ENCODE measurements at places on chromosomes 5 and 9.

GRCh38 chr5:6611334-6612256, 21.2 kb downstream of the NSUN2 start:
- DNase-seq: no peak

GRCh38 chr9:136745389-136746154, 2.8 kb downstream of the LCN6 start:
- no peak for DNase-seq

GRCh38 chr5:111069839-111070238, 1.7 kb upstream of the TSLP start:
- no peak for DNase-seq

DNA sequence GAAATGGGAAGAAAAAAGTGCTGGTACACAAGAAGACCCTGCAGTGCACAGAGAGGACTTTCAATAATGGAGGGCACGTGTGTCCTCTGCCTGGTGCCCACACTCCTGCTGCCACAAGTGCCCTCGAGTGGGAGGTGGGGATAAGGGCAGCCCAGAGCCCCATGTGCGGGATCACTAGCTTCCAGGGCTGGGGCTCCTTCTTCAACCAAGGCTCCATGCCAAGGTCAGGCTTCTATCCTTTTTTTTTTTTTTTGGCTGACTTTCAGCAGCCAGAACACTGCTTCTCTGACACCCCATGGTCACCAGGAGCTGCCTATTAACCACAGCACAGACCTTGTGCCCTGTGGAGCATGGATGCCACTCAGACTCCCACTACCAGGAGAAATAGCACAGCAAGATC, 7.5 kb downstream of the ACSL6 start:
- DNase-seq: no peak

- no peak for DNase-seq
Observed at GRCh38 chr5:113150821-113151220, 174.2 kb downstream of the DCP2 start.

DNA sequence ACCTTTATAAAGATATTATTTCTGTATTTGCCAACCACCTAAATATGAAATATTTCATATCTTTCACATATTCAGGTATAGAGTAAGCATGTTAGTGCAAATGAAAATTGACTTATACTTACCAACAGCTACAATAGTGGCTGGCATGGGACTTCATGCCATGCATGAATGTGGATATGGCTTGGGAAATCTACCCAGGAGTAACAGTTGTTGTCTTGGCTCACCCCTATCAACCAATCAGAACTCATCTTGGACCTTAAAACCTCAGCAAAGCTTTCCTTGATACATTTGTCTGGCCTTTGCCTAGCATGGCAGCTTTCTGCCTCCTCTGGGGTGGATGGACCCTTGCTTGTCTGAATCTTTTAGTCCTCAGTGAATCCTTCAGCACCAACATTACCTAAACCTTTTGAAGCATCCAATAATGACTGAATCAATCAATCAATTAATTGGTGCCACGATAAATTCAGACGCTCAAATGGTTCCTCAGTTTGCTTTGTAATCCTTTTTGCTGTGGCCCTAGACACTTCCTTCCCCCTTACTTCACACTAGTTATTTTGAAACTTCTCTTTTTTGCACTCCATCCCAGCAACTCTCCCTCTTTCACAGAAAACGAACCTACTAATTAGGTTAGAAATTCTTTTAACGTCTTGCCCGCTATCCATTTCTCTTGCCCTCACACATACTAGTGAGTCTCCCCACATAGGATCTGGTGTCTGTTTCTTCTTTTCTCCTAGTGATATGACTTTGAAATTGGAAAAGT, 132.3 kb upstream of the ZNF608 start:
- DNase-seq: no peak

- DNase-seq: no peak
Observed at GRCh38 chr5:132841305-132841704, 10.9 kb upstream of the SHROOM1 start.

DNA sequence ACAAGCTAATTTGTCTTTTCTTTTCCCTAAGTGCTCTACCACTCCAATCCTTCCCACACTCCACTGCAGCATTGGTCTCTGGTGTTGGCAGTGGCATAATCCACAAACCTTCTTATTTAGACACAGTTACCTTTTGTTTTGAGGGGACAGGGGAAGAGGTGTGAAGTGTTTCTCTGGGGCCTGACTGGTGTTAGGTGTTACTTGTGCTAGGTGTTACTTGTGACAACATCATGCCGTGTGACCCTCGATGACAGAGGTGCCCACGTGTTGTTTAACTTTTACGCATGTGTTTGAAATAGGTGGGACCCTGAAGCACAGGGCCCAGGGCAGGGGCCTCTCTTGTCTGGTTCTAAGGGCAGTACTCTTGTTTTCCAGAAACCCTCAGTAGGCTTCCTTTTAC, 70.5 kb upstream of the SPRY4 start:
- DNase-seq: no peak

DNA sequence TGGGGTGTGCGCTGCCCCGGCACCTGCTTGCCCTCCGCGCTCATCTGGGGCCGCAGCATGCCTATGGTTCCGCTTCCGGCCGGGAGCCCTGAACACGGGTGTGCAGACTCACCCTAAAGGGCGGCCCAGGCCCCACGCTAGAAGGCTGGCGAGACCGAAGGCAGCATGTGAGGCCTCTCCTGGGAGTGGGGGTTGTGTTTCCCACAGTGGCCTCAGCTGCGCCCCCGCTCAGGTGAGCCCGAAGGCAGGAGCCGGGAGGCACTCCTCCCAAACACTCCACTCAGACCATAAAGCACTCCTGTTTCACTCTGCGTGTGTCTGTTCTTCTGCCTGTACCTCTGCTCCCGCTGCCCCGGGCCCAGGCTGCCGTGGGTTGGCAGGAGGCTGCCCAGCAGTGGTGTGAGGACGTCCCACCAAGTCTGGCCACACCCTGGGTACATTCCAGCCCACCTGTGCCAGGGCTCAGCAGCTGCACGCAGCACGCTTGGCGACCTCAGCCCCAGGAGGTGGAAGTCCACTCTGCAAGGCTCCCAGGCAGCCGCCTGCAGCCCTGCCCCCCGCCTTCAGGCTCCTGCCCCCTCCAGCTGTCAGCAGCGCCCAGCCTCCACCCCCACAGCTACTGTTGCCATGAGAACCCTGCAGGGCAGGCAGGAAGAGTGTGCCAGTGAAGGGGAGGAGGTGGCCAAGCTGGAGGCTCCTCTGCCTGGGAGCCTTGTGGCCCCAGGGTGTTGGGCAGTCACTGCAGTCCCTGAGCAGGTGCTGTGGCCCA, 1.2 kb upstream of the AJM1 start:
- DNase-seq: no peak

- DNase-seq: no peak
Observed at GRCh38 chr5:102866237-102866600, 111.1 kb downstream of the PAM start.
